ENCODE measurements at places on chromosomes 16 and 17. TPM values are rescaled to one million over a fixed set of nuclear protein-coding genes. Genes with fewer than 3 reads are reported as not detected.

TEN1 gene
- total RNA-seq = 25.8 TPM

SDR42E2 gene
- 0.07 TPM for total RNA-seq

RDM1 gene
- 0.26 TPM for total RNA-seq

TRIM47 gene
- 56.0 TPM for total RNA-seq

- DNase-seq = no peak
These were observed 770 bp upstream of the PCYT2 start for GRCh38 chr17:81911969-81912368.

DNA sequence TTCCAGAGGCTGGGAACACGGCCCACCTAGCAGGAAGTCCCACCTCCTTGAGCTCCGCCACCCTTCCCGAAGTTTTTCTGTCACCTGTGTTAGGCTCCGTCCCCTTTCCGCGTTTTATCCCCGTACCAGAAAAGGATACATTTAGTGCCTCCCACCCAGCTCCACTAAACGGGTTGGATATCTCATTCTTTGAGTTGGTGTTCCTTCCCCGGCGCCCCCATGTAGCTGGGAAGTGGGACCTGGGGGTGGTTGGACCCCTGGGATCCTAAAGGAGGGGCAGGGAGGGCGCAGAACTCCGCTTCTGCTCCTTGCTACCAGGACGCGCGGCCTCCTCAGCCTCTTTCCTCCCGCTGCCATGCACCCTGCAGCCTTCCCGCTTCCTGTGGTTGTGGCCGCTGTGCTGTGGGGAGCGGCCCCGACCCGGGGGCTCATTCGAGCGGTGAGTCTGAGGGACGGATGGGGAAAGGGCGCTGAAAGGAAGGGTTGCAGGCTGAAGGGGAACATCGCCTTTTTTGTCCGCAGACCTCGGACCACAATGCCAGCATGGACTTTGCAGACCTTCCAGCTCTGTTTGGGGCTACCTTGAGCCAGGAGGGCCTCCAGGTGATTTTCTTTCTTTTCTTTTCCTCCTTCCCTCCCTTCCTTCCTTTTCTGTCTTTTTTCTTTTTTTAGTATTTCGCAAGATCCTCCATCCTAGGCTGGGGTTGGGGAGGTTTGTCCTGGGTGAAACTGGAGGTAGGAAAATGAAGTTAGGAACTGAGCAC, 669 bp downstream of the RNF167 start:
- no peak for DNase-seq

- DNase-seq = no peak
These were observed 2.2 kb downstream of the HSD17B2 start for GRCh38 chr16:82037251-82037650.

- no peak for DNase-seq
These were observed 7.6 kb downstream of the NXPH3 start for GRCh38 chr17:49583226-49583625.

DNA sequence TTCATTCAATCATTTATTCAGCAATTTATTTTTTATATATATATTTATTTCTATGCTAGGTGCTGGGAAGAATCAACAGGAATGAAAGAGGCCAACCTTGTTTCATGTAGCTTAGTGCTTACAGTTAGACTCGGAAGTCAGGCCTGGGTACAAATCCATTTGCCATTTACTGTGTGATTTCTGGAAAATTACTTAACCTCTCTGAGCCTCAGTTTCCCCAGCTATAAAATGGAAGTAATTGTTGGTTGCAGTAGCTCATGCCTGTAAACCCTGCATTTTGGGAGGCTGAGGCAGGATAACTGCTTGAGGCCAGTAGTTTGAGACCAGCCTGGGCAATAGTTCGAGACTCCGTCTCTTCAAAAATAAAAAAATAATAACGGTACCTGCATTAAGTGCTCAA, 27.2 kb upstream of the MLKL start:
- DNase-seq = no peak

GRCh38 chr17:71975331-71975801, 145.5 kb upstream of the SOX9 start:
- DNase-seq = no peak

Data from pulmonary artery endothelial cell (primary cell).